ENCODE measurements at places on chromosomes 3 and 15.

DNA sequence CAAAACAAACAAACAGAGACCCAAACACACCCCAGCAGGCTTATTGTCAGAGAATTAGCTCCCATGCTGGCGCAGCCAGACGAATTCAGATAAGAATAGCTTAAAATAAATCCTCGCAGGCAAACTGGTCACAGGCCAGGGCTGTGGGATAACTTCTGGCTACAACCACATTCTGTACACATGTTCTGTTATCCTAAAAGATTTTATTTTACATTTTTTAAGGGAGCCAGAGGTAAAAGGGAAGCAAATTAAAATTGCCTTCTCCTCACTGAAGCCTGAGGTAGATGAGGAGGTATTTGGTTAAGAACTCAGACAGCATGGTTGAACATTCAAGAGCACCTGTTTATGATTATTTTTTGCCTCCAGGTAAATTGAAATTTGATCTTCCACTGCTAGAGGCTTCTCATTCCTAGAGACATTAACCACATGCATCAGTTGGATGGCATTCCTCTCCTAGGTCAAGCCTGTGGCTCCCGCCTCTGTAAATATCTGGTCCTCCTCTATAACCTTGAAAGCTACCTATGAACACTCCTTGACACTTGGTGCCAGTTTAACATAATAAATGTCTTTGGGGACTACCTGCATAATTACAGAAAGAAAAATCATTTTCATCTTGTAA is 190.3 kb downstream of the SATB1 start:
- no peak for DNase-seq

DNA sequence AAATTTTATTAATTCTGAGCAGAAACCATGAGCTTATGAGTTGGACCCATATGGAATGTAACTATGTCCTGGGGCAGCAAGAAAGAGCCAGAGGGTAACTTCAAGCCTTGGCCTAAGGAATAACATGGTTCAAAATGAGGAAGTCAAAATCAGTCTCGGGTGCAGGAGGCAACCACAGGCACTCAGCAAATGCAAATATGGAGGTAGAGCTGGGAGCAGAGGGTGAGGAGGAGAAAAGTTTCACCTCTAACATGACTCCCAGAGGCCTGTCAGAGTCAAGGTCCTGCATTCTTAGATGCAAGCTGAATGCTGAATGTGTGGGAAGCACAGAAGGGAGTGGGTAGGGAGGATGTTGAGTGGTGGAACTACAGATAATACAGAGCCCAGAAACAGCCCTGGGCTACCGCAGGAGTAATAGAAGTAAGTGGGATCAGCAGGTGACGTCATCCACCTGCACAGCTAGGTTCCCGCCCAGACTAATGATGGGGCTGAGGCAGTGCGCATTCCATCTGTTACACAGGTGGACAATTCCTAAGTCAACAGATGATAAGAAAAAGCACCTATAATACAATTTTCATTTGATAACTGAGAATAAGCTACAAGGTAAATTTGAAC is 279.8 kb upstream of the ARRDC4 start:
- no peak for DNase-seq

GRCh38 chr3:153974614-153975013 is 146.6 kb upstream of the ARHGEF26 start:
- DNase-seq, result no peak

DNA sequence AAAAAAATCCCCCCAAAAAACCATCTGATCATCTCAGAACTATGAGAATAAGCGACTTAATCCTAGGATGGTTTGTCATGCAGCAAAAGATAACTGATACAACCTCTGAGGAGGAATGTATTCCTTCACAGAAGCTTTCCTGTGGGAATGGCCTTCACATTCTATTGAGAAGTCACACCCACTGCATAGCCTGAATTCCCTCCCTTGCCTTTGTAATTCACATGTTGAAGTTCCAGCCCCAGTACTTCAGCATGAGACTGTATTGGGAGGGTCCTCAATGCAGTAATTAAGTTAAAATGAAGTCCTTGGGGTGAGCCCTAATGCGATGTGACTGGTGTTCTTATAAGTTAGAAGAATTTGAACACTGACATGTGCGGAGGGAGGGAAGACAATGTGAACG is 395.2 kb downstream of the TUSC7 start:
- DNase-seq, result no peak

DNA sequence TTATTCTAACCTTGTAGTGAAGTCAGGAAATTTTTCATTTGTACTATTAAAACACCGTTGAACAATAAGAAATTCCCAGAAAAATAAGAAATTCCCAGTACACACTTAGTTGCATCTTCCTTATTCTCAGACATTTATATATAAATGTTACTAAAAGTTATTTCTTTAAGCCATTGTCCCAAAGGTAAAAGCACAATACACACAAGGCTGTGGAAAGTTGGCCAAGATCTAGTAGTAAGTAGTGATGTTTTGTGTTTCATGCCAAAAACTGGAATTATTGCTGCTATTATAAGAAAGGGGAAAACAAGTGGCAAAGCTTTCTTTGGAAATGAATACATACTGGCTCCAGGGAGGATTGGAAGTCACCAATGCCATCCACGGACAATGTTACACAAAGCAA is 802.5 kb upstream of the DPPA4 start:
- DNase-seq, result no peak

GRCh38 chr3:192841428-192841827 is 76.2 kb downstream of the MB21D2 start:
- DNase-seq, result no peak

DNA sequence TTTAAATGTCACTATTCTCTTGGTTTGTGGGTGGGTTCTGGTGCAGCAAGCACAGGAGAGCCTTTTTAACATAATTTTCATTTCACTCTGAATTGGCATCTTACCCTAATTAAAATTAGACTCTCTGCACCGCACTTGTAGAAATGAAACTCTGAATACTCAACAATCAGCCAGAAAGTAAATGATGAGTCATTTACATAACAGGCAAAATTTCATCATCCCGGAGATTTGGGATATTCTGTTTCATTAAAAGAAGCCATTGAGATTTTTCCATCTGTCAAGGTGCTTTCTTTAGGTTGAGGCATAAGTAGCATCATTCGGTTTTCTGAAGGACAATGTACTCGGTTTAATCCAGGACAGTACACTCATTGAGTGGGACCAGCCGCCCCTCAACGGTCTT is 111.0 kb downstream of the RFTN1 start:
- DNase-seq, result no peak

- DNase-seq, result no peak
Measured at GRCh38 chr3:167749728-167750127, 14.2 kb downstream of the SERPINI1 start.

GRCh38 chr3:157130467-157131251 is 29.3 kb downstream of the CCNL1 start:
- DNase-seq, result no peak

GRCh38 chr15:77021088-77021481 is 26.2 kb downstream of the PSTPIP1 start:
- DNase-seq, result no peak

GRCh38 chr3:192229866-192230265 is 497.5 kb downstream of the FGF12 start:
- DNase-seq, result no peak

- DNase-seq, result no peak
Measured at GRCh38 chr3:186133980-186134379, 25.1 kb upstream of the ETV5 start.

DNA sequence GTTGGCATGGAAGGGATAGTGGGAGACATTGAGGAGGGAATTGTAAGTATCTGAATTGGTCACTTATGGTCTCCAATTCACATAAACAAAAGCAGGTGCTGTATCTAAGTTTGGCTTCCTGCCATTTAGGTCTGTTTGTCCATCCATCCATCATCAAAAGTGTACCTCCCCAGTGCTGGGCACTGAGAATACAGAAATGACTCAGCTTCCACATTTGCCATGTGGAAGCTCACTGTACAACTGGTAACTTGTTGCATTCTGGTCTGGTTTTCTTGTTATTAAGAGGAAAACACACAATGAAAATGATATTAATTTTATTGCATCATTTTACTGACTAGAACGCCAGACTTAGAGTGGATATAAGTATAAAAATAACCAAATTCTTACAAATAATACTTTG is 30.9 kb upstream of the MUC13 start:
- DNase-seq, result no peak

GRCh38 chr3:159806412-159806811 is 182.2 kb upstream of the IL12A start:
- no peak for DNase-seq

- no peak for DNase-seq
Measured at GRCh38 chr3:194973366-194974000, 287.8 kb downstream of the FAM43A start.

- no peak for DNase-seq
Measured at GRCh38 chr15:67897646-67898339, 57.9 kb upstream of the RNU6-1 start.

DNA sequence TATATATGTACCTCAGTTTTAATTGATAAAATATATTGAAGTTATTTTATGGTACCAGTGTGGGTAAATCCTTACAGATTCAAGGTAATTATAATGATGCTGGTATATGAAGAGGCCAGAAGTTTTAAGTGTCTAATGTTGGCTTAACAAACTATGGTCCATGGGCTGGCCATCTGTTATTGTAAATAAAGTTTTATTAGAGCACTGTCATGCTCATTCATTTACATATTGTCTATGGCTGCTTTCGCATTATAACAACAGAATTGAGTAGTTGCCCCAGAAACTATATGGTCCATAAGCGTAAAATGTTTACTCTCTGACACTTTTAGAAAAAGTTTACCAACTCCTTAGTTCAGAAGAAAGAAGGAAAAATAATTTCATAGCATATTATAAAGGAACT is 67.9 kb downstream of the MEF2A start:
- DNase-seq, result no peak

- no peak for DNase-seq
Measured at GRCh38 chr3:55296791-55297190, 190.3 kb downstream of the WNT5A start.

- DNase-seq, result no peak
Measured at GRCh38 chr3:157354254-157354653, 82.4 kb upstream of the PTX3 start.

GRCh38 chr3:118001380-118001779 is 1033.3 kb downstream of the IGSF11 start:
- DNase-seq, result no peak

- DNase-seq, result no peak
Measured at GRCh38 chr3:124361566-124361965, 368.7 kb upstream of the UMPS start.

DNA sequence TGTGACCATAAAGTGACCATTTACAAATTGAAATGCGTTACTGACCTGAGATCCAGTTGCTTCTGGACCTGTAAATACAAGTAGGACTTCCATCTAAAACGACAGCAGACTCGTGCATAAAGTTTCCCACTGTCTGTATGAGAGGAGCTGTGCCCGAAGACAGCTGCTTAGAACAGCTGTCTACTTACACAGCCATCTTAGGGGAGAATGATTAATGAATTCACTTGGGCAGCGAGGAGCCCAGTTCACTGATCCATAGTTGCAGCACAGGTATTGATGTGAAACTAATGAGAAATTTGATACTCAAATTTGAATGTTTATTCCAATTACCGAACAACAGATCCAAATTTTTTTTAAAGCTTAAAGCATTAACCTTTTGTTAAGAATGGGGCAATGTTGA is 748.1 kb downstream of the NR2F2 start:
- no peak for DNase-seq

Data from GM04503 (cell line).